NCI-H1092 (cell line): ENCODE measurements at places on chromosomes 1 and 21.

DNA sequence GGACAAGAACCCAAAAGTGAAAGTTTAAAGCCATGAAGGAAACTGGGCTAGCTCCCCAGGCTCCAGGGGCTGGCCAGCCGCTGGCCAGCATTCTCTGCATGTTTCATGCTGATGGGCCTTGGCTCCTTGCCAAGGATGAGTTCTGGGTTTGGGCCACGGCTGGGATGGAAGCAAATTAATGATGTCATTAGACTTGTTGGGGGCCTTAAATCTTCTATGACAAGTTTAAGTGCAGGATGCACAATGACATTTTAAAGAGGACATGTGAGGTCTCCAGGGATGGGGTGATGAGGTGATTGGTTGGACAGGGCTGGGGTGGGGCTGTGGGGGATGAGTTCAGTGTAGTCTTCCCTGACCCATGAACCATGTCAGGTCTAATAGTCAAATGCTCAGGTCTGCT is 199.6 kb downstream of the TRABD2B start:
- DNase-seq = no peak

DNA sequence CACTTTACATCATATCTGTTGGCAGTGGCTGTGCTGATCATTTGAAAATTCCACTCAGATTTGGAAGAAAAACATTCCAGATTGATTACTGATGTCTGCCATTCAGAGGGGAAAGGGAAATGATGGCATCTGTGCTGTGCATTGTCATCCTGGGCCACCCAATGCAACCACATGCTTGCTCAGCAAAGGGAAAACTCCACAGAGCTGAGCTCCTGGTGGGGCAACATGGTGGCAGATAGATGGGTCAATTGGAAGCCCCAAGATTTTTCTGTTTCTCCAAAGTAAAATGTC is 11.8 kb downstream of the OXCT2 start:
- no peak for DNase-seq

DNA sequence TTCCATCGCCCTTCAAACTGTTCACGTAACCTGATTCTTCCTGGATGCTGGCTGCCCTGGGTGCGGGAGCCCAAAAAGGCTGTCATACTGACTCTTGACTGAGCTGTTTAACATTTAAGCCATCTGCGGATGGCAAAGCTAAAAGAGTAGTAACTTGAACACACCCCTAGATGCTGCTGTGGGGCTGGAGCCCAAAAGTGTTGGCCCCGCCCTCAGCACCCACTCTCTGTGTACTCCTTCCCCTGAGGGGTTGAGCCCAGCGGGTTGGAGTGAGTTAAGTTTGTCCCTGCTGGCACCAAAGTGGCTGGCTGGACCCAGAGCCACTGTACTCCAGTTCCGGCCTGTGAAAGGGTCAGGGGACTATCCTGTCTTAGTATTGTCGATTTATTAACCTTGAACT is 640.6 kb downstream of the PTPRU start:
- peak; percentile 33 for DNase-seq

DNA sequence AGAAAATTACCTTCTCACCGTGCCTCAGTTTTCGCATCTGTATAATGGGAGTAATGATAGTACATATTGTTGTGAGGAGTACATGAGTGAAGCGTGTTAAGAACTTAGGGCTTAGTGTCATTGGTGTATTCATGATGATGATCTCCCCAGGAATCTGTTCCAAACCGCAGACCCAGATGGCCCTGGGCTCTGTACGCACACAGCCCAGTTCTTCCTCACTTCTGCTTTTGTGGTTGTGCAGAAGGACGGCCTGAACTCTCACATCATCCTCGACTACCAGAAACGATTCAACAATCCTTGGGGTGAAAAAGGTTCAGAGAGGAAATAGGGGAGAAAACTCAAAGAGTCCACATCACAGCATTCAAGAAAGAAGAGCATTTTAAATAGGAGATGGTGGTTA is 323.0 kb downstream of the CAMTA1 start:
- no peak for DNase-seq

DNA sequence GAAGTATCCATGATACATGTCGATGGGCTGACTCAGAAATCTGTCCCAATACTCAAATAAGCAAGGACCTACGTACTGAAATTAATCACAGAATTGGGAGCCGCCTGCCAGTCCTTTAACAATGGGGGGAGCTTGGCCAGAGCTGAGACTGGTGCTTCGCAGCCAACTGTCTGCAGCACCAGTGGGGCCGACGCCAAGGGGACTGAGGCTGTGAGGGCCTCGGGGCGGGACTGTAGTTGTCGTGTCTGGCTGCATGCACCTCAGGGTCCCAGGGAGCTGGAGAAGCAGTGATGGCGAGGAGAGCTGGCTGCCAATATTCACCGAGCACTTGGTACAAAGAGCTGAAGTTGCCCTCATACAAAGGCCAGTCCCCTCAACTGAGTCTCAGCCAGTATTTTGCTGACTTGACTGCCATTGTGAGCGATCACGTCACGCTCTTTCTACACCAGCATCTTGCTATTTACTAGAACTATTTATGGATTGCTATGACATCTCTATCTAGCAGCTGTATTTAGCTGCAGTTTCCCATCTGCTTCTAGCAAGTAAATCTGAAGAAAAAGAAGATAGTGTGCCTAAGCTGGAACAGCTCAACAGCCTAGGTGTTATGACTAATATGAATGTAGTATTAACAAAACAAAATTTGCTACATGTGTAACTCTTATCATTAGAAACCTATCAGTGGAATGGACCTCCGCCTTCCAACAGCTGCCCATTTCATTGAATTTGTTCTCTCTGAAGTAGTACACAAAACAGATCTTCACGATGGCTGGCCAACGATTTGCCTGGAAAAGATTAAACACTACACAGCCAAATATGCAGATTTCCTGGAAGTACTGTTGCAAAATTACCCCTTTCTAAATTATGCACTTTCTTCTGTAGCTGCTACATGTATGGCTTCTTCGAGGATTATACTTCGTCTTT is 29.1 kb downstream of the EVI5 start:
- no peak for DNase-seq

- no peak for DNase-seq
Observed at GRCh38 chr1:19483261-19483660, 2.1 kb downstream of the CAPZB start.

DNA sequence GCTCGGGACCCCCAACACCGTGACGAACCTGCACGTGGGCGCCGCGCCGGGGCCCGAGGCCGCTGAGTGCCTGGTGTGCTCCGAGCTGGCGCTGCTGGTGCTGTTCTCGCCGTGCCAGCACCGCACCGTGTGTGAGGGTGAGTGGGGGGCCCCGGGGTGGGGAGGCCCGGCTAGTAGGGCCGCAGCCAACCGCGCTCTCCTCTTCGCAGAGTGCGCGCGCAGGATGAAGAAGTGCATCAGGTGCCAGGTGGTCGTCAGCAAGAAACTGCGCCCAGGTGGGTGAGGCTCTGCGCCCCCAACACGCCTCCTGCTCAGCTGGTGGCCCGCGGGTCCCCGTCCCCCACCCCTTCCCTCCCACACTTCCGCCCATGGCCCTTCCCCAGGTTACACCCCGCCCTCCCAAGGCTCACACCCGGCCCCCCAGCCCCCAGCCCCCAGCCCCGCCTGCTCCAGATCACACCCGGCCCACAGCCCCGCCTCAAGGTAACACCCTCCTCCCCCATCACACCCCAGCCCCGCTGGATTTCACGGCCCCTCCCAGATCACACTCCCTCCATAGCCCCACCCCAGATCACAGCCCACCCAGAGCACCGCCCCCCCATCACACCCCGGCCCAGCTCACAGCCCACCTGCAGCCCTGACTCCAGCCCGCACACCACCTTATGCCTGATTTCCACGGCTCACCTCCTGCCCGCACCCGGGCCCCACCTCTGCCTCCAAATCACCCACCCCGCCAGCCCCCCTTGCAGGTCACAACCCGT is 2.4 kb upstream of the MMP23B start:
- no peak for DNase-seq

DNA sequence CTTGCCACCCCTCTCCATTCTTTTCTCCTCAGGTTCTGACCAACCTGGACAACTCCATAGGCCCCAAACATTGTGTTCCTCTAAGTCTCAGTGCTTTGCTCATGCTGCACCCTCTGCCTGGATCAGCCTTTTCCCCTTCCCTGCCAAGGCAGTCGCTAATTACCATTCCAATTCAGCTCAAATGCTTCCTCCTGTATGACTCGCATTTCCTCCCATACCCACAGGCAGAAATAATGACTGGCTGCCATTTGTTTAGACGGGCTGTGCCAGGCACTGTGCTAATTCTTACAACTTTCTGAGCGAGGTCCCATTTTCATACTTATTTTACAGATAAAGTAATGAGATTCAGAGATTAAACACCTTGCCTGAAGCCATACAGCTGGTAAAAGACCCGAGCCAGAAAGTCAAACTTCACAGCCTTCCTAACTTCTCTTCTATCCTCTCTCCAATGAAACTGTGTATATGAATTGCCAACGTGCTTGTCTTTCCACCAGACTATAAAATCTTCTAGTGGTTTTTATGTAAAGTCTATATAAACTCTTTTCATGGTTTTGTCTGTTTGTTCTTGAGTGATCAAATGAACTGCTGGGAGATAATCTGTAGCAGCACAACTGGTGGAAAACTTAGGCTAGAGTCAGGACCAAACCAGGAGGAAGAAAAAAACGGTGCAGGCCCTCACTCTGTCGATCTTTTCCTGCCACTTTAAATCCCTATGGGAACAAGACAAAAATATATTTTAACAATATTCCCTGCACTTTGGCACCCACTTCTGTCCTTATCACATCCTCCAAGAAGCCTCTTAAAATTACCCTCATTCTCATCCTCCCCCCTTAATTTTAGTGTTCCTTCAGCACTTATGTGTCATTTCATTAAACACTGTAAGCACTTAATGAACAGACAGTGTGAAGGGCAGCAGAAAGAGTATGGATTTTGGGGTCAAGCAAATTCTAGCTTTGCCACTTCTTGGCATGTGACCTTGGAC is 33.7 kb downstream of the RAB3B start:
- no peak for DNase-seq

DNA sequence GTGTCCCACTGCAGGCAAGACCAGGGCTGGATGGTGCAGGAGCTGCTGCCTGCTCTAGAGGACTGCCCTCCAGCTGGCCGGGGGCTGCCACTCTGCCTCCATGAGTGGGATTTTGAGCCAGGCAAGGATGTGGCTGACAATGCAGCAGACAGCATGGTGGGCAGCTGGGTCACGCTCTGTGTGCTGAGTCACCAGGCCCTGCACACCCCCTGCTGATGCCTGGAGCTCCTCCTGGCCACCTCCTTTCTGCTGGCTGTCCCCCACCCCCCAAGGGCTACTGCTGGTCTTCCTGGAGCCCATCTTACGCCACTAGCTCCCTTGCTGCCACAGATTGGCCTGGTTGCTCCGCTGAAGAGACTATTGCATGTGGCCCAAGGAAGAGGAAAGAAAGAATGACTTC is 3.9 kb upstream of the ZSCAN20 start:
- DNase-seq = no peak

DNA sequence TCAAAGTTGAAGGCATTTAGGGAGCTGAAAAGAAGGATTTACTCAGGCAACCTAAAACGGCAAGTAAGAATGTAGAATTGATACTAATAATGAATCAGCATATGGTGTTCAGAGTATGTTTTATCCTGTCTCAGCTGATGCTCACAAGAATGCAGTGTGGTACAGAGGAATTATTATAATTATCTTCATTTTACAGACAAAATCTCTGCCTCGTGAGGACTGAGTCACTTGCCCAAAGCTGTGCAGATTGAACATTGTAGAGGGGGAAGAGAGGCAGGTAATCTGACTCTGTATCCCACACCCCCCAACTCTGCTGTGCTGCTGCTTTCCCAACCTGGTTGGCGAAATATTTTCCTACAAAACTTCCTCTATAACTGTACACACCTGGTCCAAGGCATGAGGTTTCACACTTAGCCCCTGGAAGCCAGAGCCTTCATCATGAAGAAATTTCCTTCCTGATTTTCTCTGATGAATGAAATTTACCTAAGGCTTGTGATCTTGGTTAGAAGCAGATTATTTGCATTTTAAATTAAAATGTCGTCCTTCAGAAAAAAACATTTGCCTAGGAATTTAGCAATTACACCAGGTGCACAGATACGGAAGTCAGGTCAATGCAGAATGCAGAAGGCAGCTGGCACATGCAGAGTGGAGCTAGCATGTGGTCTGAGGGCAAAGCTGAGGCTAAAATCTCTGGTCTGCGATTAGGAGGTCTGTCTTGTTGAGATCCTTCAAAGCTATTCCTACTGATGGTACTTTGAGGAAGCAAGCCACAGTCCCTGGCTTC is 52.8 kb downstream of the DPT start:
- no peak for DNase-seq
